Foreskin keratinocyte (primary cell): ENCODE measurements at places on chromosomes 2 and 18. TPM values are rescaled to one million over a fixed set of nuclear protein-coding genes. Genes with fewer than 3 reads are reported as not detected.

ZSWIM2 gene
- total RNA-seq: not detected in 2 replicates

DRC1 gene
- total RNA-seq: not detected in 2 replicates

GYPC gene
- not detected in 2 replicates for total RNA-seq

CD8B2 gene
- total RNA-seq: not detected in 2 replicates

MAB21L4 gene
- 0.14 and 0.17 TPM in 2 replicates for total RNA-seq

UGT1A4 gene
- total RNA-seq: 0.14 and 0.34 TPM in 2 replicates

OR6B2 gene
- total RNA-seq: not detected in 2 replicates

CCBE1 gene
- total RNA-seq: 24.7 and 39.0 TPM in 2 replicates

TMEM163 gene
- not detected in 2 replicates for total RNA-seq

DLGAP1 gene
- under 0.01 TPM in 1 of 2 replicates, not detected in the other for total RNA-seq

THOC1 gene
- total RNA-seq: 28.0 and 32.3 TPM in 2 replicates

COL6A3 gene
- 0.03 TPM in 1 of 2 replicates, not detected in the other for total RNA-seq

EMILIN1 gene
- 0.37 and 0.39 TPM in 2 replicates for total RNA-seq

SCYGR4 gene
- total RNA-seq: not detected in 2 replicates

SIX3 gene
- not detected in 2 replicates for total RNA-seq

SCN3A gene
- not detected in 2 replicates for total RNA-seq

CCDC102B gene
- total RNA-seq: 0.20 TPM in 1 of 2 replicates, not detected in the other

UGT1A8 gene
- not detected in 2 replicates for total RNA-seq

ASB18 gene
- total RNA-seq: not detected in 2 replicates
